ENCODE measurements at places on chromosomes 7 and 10.

GRCh38 chr7:142854372-142855113 is at the start of gene EPHB6:
TSS of gene EPHB6 (plus strand) at chr7:142855076. CDS start at chr7:142863228, 8,152 bp downstream.
- DNase-seq: peak; percentile 59

DNA sequence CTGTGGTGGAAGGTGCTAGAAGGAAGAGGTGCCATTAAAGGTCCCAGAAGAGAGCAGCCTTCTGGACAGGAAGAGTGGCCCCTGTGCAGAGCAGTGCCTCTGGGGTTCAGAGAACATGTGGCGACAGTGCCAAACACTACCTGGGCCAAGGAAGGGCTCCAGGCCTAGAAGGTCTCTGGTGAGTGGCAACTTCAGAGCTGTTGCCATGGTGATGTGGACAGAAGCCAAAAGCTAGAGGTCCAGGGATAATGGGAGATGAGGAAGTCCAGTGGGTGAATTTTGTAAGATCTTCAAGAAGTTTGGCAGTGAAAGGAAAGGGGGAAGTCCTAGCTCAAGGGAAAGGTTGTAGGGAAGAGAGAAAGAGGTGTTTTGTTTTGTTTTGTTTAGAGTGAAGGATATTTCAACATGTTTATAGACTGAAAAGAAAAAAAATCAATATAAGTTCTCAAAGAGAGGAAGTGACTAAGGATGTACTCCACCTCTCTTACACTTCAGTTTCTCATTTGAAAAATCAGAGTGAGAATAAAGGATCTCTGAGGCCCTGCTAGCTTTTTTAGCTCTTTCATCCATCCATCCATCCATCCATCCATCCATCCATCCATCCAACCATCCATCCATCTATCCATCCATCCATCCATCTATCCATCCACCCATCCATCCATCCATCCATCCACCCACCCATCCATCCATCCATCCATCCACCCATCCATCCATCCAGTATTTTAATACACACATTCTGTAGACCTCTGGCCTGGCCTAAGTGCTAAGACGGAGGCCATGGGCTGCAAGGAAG is 77.1 kb upstream of the DUSP5 start:
- no peak for DNase-seq

GRCh38 chr10:123458933-123459332 is 207.2 kb upstream of the GPR26 start:
- no peak for DNase-seq

- DNase-seq: no peak
These were observed 529.1 kb upstream of the POM121L12 start for GRCh38 chr7:52506325-52506724.

DNA sequence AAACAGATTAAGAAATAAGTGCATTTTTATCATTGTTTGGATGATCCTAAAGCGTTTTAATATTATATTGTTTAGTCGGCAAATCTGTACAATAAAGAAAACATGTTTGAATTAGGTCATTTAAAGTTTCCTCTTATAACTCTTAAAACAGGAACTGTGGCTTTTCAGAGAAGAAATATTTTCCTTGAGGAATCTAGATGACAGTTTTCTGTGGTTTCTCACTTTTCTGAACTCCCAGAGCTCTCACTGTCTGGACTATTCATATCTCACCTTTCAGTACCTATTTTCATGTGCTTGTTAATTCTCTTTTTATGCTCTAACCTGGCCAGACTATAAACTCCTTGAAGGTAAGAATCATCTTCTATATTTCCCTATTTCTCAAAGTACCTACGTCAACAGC is 135.1 kb downstream of the CHN2 start:
- no peak for DNase-seq

GRCh38 chr7:95919556-95919955 is 147.2 kb downstream of the DYNC1I1 start:
- DNase-seq: no peak

DNA sequence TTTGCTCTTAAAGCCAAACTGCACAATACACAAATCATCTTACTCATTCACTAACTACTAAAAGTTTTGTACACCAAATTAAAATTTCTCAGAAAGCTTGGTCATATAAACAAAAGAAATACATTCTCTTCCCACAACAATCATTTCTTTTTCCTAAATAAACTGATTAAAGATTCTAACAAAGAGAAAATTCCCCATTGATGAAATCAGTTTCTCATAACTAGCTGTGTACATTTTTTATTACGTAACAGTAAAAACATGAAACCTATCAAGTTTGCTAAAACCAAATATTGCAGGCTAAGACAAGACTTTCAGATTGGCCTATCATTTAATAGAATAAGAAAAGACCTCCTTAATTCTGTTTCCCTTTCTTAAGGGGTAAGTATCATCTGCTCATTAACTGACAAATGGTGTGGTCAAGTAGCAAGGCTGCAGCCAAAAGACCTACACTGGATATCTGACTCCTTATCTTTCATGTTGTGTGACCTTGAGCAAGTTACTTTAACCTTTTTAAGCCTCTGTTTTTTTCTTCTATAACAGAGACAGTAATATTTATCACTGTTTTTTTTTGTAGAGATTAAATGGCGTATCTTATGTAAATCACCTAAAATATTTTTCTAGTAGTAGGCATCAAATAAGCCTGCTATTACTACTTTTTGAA is 22.4 kb downstream of the NAMPT start:
- no peak for DNase-seq

GRCh38 chr7:28052933-28053332 is 127.7 kb downstream of the JAZF1 start:
- DNase-seq: no peak

All from activated CD8-positive, alpha-beta memory T cell treated with anti-CD3 and anti-CD28 coated beads, Interleukin-2, amount 50 U/mL, for 4 hours (primary cell).